ENCODE measurements at places on chromosomes 2 and 18.

DNA sequence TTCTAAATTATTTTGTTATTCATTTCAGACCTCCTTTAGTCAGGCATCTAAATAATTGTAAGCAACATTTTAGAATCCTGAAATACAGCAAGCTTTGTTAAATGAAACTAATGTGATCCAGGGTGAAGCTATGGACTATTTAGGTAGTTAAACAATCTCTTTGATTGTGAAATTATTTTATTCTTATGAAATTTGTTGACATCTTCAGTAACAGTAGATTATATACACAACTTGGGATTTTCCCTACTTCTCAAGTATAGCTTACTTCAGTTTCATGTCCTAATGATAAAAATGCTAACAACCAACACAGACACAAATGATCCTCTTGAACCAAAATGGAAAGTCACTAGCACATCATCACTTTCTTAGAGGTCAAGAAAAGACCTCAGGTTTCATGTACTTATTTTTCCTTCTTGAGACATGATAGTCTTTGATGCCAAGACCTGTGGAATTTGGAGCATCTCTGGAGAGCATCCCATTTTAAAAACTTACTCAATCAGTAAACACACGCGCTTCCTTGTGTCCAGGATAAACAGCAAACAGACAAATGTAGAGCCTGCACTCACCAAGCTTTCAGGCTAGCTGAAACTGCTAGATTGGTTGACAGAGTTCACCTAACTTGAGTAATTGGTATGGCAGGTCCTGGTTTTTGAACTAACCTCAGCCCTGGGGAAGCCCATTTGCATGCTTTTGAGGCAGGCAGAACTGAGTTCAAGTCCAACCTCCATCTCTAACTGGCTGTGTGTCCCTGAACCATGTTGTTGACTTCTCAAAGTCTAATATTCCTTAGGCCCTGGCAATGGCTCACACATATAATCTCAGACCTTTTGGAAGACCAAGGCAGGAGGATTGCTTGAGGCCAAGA lies 47.8 kb downstream of the KCTD18 start:
- DNase-seq: no peak

- no peak for DNase-seq
Observed at GRCh38 chr2:223576873-223577272, 25.3 kb downstream of the SCG2 start.

- peak; percentile 47 for DNase-seq
Observed at GRCh38 chr2:103959174-103960128, 894.5 kb upstream of the POU3F3 start.

- DNase-seq: no peak
Observed at GRCh38 chr2:52532956-52533355, 1234.6 kb upstream of the CHAC2 start.

GRCh38 chr18:74251297-74252038 lies 40.3 kb downstream of the CYB5A start:
- peak; percentile 49 for DNase-seq

DNA sequence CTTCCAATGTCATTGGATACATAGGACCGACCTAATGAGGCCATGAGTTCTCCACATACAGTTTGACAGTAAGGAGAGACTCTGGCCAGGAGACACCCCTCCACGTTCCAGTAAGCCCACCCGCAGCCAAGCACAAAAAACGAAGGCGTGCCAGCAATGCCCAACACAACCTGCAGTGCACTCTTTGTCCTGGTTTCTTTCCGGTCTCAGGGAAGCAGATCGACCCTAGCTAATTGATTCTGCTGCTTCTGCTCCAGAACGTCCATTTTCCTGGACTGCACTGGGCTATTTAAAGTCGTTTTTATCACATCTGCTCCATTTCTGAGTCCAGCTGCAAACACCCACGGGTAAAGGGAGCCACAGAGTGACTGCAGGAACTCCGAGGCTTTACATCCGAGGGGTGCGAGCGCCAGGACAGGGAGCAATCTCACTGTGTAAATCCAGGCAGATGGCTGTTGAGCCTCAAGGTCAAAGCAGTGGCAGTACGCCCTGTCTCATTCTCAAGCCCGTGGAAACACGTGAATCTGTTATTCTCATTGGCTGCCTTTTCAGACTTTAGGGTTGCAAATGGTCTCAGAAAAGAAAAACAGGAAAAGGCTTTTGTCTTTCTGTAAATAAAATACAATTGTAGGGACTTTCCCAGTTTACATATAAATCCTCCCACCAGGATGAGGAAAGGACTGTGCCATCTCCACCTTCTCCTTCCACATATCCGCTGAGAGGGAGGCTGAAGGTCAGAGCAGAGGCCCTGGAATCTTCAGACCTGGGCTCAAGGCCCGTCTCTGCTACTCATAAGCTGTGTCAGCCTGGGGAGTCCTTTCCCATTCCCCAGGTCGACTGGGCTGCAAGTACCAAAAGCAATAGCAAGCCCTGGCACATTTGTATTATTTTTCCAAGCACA lies 40.7 kb downstream of the TMEM163 start:
- DNase-seq: no peak

DNA sequence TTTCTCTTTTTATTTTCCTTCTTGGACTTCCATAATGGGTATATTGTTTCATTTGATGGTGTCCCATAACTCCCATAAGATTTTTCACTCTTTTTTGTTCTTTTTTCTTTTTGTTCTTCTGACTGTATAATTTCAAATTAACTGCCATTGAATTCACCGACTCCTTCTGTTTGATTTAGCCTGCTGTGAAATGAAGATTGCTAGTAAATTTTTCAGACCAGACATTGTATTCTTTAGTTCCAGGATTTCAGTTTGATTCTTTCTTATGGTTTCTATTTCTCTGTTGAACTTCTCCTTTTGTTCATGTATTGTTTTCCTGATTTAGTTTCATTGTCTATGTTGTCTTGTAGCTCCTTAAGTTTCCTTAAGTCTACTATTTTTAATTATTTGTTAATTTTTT lies 87.6 kb upstream of the SPOPL start:
- DNase-seq: no peak

GRCh38 chr2:101817481-101817880 lies 120.0 kb downstream of the MAP4K4 start:
- DNase-seq: no peak

GRCh38 chr2:77025714-77026113 lies 496.5 kb downstream of the LRRTM4 start:
- no peak for DNase-seq

DNA sequence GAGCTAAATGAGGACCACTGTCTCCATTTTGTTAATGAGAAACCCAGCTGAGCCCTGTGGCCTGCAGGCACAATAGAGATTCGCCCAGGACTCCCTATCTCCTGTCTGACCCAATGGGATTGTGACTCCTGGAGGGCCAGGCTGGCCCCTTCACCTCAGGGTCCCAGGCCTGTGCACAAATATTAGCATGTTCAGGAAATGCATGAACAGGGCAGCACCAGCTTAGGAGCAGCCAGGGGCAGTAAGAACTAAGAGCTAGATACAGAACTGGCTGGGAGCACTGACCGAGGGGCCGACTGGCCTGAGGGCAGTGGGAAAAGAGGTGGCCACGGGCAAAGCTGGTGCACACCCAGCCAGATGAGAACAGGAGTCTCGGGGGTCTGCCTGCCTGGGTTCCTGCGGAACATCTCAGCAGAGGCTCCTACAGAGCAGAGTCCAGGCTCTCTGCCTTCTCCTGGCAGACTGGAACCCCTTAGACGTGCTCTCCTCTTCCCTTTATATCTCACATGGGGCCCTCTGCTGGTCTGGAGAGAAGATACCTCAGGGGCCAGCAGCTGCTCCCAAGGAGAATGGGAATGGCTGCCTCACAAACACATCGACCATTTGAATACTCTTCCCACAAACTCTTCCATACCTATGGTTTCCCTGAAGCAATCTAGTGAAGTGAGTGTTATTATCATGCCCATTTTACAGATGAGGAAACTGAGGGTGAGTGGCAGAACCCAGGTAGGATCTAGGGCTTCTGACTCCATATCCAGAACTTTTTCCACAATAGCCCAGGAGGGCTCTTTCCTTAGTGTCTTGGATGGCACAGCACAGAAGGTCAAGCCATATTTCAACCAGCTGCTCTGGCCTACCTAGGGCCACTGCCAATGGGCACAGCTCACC lies 77.6 kb upstream of the OTOF start:
- peak; percentile 25 for DNase-seq

- DNase-seq: no peak
Observed at GRCh38 chr2:74238879-74239278, 40.5 kb downstream of the MTHFD2 start.

DNA sequence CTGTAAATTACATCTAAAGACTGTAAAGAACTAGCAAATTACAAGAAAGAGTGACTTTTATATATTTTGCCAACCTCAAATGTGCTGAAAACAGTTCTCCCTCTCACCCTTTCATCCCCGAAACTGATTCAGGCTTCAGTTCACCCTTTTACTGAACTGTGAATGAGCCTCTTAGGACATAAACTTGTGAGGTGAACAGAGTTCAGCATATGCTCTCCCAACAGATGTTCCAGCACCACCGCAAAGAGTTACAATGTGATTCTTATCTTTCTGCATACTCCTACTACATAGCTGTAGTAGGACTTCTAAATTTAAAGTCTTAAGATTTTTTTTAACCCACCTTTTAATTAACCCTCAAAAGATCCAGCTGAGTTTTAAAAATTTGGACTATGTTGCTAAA lies 1.2 kb upstream of the ZCCHC2 start:
- peak; percentile 56 for DNase-seq

DNA sequence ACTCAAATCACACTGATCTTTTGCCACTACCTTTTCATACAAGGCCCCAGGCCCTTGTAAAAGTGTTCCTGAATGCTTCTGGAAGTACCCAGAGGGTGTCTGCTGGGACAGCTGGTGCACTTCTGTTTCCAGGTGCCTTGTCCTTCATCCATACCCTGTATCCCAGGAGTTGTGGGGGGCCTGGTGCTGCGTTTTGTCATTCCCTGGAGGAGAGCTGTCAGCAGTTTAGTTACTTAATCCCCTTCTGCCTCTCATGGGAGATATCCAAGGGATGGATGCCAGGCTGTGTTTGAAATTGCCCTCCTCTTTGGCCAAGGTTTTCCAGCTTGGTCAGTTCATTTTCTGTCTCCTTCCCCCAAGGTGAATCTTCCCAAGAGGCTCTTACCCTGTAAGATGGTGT lies 158.3 kb downstream of the WDSUB1 start:
- DNase-seq: no peak

DNA sequence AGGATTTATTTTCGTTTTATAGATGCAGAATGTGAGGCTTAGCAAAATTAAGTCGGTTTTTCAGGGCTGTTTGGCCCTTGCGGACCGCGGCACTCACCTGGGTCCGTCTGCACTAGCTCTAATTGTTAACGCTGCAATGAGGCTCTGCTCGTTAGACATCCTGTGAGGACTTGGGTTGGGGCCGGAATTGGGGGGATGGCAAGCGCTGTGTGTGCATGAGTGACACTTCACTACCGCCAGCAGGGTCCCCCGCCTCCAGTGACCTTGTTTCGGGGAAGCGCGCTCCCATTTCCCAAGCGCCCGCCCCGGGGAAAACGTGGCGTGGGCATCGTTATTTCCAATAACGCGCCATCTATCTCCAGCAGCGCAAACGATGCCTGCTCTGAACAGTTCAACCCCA lies 54.2 kb downstream of the KCNG2 start:
- DNase-seq: no peak

DNA sequence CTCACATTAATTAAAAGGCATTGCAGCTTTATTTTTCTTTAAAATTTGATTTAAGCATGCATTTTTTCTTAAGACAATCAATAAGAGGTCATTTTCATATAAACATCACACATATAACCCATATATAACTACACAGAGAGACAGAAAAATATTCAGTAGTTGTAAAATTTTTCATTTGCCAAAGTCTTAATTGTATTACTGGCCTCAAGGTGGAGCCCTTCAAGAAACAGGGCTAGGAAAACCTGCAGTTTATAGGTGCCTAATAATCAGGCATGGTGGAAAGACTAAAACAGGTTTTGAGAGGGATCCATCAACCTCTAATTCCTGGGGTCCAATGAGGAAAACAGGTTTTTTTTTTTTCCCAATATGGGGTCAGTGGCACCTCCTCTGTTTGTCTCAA lies 71.3 kb upstream of the ZNF804A start:
- DNase-seq: no peak

GRCh38 chr2:219490186-219490585 lies 8.5 kb upstream of the GMPPA start:
- no peak for DNase-seq

- DNase-seq: peak; percentile 50
Observed at GRCh38 chr2:84878459-84878858, 2.4 kb downstream of the TRABD2A start.

GRCh38 chr18:7202169-7202568 lies 28.7 kb upstream of the LRRC30 start:
- DNase-seq: no peak

DNA sequence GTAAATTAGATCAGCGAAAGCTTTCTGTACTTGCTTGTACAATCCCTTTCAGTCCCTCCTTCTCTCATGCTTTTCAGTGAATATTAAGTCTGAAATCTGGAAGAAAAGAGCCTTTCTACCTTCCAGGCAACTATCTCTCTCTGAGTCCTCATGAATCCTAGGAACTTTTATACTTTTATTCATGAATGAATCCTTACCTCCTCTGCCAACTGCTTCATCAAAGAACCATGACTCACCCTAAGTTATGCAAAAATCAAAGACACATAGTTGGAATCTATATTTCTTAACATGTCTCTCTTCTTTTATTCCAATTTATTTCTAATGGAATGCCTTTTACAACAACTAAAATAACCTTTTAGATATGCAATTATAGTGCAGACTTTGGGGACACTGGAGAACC lies 394.2 kb downstream of the CLIP4 start:
- DNase-seq: no peak

DNA sequence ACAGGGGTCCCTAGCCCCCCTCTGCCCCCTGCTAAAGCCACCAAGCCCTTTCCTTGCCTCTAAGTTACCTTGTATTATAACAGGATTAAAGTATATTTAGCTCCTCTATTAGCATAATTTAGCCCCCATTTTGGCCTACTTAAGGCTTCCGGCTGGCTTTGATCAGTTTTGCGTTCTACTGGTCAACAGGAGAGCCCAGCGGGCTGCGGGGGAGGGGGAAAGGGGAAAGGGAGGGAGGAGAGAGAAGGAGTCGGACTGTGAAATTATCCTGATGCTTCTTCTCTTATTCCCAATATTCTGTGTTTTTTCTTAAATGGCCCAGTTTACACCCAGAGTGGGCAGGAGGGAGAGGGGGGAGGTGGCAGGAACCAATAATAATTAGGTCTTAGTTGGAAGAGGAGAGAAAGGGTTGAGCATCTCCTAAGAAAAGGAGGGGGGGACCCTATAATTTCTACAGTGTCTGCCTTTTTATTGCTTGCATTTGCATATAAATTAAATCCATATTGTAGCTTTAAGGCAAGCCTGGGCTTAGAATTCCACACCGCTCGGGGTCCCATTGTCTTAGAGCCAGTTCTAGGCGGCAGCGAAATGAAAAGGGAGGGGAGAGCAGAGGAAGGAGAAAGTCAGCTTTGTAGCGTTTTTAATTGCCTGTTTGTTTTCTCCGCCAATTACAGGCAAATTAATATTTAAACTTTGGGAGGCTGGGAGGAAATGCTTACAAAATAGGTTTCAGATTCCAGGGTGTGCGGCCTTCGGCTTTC lies 39.6 kb downstream of the EN1 start:
- DNase-seq: no peak

DNA sequence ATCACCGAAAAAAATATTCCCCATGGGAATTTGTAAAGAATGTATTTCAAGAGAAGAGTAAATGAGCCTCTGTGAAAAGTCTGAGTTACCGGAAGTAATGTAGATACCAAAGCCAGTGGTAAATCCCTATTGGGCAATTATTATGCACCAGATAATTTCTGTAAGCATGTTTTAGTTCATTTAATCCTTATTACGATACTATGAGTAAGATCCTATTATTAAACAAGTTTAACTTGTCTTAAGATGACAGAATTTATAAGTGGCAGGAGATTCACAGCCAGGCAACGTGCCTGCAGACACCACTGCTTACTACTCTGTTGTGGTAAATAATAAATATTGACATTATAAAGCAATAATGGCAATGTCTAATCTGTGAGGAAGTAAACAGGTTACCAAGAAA lies 280.8 kb upstream of the RGPD4 start:
- DNase-seq: no peak
